Aorta (tissue), 5 donors: ENCODE measurements at places on chromosomes 6 and 20. TPM values are rescaled to one million over a fixed set of nuclear protein-coding genes. Genes with fewer than 3 reads are reported as not detected.

- no peak for DNase-seq
Observed at GRCh38 chr6:56230976-56231566, 16.3 kb downstream of the COL21A1 start.

- no peak for DNase-seq
Observed at GRCh38 chr6:2840749-2841061, 958 bp downstream of the SERPINB1 start.

DNA sequence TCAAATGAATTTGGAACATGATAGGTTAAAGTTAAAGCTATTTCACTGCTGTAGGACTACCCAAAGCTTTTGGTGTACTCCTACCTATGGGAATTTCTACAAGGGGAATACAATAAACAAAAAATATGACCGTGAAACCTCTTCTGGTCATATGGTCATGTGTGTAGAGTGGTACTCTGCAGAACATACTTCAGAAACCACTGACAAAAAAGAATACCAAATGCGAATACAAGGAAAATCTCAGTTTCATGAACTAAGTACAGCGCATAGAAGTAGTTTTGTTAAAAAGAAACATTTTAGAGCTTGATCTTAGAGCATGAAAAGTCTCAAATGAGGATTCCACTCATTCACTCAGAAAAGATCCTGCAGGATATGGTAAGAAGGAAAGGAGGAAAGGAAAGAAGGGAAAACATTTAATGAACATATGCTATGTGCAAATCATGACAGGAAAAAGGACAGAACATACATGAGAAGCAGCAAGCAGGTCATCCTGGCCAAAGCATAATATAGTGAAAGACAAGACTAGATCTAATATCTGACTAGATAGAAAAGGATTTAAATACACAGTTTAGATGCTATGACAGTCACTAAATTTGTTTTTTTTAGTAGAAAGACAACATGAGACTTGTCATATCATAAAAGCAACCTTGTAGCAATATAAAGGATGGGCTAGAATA lies 36.5 kb downstream of the SNX14 start:
- DNase-seq: no peak

DNA sequence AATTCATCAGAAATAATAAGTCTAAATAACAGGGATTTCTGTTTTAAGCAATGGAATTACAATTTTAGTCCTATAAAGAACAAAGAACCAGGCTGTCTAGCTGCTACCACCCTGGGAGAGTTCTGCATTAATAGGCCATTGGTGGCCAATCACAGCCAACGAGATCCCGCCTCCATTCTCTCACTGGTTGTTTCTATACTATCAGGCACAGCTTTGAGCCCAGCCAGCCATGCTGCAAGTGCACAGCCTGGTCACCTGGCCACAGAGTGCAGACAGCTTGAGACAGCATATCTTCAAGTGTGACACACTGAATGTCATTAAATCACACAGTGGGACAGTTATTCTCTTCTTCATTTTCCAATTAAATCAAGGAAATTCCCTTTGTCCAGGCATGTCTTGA lies 16.1 kb upstream of the RAB22A start:
- no peak for DNase-seq

GRCh38 chr6:144119376-144119775 lies 24.0 kb upstream of the SF3B5 start:
- no peak for DNase-seq

DNA sequence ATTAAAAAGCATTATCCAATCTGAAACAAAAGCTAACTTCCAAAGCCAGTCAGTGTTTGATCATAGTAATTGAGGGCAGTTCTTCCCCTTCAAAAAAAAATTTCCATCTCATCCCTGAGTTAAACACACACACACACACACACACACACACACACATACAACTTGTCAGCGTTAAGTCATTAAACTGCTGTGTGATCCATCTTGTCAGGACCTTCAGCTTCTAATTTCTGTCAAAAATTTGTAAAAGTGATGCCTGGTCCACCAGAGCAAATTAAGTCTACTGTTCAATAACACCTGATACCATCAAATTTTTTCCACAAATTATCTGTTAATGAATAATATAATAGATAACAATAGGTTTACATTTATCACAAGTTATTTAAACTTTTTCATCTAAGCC lies 198.7 kb downstream of the GPX5 start:
- DNase-seq: no peak

DNA sequence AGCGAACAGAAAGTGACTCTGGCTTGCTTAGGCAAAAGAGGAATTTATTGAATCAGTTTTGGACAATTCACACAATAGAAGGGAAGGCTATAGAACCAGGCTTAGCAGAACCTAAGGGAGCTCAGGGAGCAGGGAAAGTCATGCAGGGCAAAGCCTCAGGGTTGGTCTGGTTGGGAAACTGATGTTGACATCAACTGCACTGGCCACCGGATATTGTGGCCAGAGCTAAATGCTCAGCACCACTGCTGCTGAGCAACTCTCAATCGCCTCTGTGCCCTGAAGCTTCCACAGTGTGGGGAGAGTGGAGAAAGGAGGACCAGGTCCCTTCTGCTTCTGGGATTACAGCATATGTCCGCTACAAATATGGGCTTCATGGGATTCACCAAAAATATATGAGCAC lies 93.3 kb upstream of the GCM1 start:
- DNase-seq: no peak

DNA sequence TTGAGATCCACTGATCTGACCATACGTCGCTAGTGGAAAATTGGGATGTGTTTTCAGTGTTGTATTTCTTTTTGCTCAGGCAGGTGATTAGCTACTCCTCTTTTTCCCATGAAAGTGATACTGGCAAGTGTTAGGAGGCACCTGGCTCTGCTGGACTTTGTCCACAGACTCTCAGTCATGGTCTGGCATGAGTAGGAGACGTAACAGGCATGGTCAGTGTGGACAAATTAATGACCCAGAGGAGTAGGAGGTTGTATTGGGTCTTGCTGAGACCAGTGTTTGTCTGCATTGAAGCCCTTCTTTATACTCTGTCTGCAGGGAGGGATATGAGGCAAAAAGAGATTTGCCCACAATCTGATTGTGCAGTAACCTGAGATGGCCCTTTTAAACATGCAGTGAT lies 178.7 kb downstream of the DTNBP1 start:
- DNase-seq: no peak

GRCh38 chr6:170088582-170088955 lies 202.3 kb downstream of the DLL1 start:
- peak; percentile 51 for DNase-seq

The RSPO4 gene
- 1.0 TPM for total RNA-seq

The HFE gene
- 17.9 TPM for total RNA-seq
